ENCODE measurements at places on chromosomes 7 and 10.

DNA sequence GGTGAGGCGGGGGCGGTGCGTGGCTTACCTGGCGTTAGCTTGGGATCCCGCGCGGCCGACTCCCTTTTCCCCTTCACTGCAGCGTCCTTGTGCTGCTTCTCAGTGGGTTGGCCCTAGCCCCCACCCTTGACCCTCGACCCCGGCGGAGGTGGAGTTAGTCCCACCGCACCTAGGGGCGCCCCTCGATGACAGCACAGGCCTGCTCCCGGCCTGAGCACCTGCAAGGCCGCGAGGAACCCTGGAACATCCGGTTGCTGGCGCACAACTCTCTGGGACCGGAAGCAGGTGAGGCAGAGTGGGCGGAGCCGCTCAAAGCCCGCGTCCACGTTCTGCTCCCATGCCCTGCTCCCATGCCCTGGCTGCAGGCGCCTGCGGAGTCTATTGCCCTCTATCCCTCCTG lies 266.9 kb downstream of the USP6NL start:
- no peak for DNase-seq

DNA sequence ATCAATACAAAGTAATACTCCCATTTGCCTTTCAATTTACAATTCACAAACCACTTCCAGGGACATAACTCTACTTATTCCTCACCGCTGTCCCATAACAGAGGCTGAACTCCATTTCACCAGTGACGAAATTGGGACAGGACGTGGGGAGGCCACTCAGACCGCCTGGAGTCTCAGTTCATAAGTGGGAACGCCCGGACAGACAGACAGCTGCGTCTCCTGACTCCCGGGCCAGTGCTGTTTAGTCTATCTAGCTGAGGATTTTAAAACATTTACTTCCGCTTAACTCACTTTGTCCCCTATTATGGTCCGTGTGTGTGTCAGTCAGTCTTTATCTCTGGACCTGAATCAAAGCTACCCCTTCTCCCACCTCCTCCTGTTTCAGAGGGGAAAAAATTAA lies 67.4 kb upstream of the ZNF438 start:
- no peak for DNase-seq

DNA sequence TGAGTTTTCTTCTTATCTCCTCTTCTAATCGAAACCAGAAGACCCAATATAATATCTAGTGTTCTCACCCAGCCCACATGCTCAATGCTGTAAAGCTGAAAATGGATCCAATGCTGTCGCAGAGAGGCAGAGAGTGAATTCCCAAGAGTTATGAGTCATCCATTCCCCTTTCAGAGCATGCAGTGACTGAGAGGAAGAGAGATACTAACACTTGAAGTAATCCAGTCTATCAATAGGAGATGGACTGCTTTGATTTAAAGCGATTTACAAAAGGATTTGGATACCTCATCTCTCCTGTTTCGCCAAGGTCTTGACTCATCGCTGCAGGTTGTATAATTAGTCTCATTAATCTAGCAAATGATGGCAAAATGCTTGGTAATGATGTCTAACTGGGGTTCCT lies 41.5 kb upstream of the PRKCQ start:
- DNase-seq, result no peak

GRCh38 chr7:12064586-12065127 lies 146.4 kb upstream of the TMEM106B start:
- DNase-seq, result no peak

DNA sequence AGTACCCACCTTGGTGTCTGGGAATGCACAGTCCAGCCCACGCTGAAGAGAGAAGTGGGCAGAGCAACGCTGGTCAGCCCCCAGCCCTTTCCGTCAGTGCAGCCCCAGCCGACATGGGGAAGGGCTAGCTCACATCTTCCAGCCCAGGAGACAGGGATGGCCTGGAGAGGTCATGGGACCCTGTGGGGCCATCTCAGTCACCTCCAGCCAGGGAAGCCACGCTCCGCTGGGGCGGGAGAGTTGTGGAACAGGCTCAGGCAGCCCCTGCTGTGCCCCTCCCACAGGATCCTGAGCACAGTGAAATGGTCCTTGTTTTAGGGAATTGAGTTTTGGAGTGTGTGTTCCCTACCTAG lies 85.1 kb downstream of the PAXIP1 start:
- no peak for DNase-seq

DNA sequence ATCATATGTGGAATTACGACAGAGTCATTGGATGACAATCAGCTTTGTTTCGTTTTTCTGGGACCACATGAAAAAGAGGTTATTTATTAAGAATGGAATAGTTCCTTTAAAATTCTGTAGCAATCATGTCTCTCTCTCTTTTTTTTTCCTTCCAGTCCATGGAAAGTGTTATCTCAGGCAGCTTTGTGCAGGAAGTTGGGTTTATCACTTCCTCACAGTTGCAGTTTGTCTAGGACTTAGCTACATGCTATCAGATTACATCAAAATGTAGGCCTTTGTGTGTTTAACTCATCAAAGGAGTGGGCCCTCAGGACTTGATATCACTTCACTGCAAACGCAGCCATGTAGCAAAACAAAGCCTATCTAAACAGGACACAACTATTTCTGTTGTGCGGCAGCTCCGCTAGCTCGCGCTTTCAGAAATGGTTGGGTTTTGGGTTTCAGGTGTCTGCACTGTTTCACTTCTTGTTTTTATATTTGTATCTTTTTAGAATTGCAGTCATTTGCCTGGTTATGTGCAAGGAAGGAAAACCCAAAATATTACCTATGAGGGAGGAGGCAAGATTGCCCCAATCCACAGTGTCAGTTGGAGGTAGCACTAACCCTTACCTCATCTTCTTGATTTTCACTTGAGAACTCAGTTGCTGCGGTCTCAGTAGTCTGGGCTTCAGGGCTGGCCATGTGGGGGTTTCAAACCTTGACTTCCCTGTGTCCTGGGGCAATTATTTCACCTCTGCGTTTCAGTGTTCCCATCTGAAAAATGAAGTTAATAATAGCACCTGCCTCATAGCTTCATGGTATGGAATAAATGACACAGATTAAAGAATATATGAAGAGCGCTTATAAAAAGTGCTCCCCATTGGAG lies 66.7 kb downstream of the HHEX start:
- no peak for DNase-seq

GRCh38 chr10:84352251-84352842 lies 24.0 kb downstream of the CCSER2 start:
- DNase-seq, result no peak

DNA sequence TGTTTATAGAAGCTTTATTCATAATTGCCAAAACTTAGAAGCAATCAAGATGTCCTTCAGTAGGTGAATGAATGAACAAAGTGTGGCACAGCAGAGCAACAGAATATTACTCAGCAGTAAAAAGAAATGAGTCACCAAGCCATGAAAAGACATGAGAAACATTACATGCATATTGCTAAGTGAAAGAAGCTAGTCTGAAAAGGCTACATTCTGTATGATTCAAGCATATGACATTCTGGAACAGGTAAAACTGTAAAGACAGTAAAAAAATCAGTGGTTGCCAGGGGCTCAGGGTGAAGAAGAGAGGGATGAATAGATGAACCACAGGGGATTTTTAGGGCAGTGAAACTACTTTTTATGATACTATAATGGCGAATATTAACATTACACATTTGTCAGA lies 80.9 kb upstream of the APBB1IP start:
- no peak for DNase-seq

DNA sequence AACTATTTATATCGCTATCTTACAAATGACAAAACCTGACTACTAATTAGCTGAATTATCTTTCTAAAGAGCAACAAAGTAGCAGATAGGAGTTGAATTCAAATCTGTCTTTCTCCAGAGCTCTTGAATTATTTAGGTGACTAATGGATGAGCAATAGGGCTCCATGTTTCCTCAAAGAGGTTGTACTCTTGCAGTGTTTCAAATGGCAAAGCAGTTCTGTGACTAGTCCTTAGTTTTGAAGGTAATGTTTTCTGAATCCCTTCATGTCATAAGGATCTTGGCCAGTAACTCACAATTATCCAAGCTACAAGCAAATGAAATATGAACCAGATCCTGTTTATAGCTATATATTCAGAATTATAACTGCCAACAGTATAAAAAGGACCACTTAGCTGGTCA lies 999.7 kb downstream of the NRG3 start:
- DNase-seq, result no peak

DNA sequence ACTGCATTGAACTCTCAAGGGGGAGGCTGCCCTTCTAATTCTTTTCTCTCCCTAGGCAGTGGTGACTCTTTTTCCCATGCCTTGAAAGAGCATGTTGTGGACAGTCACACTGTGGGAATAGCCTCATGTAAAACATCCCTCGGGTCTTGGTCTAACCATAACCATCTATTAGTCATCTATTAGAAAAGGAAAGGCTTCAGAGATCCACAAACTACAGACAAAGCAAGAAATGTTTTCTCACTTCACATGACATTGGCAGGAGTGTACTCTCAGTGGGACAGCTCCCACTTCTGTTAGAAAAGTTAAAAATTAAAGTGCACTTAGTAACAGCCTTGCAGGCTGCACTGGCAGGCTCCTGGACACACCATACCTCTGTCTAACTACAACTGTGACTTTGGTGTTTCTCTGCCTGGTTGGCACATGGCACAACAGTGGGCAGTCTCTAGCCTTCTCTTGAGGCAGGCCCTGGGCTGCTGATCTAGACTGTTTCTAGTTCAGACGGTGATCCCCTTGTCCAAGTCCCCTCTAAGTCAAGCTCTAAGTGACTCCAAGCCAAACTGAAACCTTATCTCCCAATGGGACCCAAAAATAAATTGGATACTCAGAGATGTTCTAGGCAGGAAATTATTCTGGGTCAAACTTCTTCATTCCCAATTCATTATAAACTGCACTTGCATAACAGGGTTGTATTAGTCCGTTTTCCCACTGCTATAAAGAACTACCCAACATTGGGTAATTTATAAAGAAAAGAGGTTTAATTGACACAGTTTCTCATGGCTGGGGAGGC lies 57.9 kb upstream of the ITGB1 start:
- no peak for DNase-seq

DNA sequence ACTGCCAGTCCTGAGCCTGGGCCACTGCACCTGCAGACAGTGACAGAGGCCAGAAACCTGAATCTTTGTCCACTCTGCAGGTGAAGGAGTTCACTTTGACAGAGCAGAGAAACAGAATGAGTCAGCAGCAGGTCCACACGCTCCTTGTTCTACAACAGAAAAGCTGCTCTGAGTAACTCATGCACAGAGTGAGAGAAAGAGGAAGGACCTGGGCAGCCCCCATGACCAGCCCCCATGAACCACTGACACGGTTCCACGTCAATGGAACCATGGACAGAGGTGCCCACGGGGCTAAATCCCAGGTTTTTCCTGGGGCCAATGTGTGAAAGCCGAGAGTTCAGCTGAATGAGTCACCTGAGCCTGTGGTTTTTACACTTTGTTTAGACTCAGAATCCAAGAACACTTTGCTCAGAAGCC lies 40.8 kb upstream of the CTBP2 start:
- no peak for DNase-seq

DNA sequence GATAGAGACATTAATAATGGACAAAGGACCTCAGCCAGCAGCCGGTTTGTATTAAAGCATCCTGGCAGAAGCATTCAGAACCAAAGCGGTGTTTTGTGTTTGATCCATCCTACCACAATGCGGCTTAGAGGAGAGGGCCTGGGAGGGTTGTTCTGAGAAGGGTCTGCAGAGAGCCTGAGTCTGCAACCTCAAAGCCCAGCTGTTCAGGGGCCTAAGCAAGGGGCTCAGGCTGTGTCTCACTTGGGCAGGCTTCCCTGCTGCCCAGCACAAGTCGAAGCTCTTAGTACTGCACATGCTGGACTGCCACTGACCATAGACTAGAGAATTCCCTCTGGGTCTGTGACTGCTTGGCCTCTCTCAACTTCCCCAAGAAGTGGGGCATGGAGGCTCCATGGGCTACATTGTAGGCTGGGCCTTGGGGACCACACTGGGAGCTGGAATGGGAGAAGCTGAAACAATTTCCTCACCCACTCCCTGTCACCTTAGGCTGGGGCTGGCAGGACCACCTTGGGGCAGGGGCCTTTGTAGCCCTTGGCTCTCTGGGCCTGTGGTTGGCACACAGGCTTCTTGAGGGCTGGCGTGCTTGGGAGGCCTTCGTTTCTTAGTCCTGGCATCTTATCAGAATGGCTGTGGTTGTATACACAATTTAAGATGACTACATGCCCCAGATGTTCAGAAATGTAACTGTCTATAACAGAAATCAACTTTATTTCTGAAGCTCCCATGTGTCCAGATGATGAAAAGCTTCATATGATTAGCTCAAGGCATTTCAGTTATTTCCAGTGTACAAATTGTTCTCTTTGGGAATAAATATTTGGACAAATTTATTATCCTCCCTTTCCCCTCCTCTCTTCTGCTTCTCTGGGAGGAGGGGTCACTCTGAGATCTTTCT lies 44.5 kb downstream of the LRRC18 start:
- DNase-seq, result no peak

DNA sequence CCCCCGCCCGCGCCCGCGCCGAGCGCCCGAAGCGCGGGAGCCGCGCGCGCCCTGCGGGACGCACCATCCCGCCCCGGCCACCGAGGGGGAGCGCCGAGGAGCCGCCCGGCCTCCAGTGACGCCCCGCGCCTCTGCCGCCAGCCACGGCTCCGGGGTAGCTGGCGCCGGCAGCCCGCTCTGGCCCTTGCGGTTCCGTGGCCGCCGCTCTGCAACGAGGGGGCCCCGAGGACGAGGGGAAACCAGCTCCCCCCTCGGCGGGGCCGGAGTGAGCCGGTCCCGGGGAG lies at the start of gene PAXIP1:
TSS of gene PAXIP1 (minus strand) at position 33 of the 284 bp plus-strand sequence. CDS start 195 bp downstream, outside the sequence.
- DNase-seq, result no peak

- DNase-seq, result no peak
Measured at GRCh38 chr7:25253714-25254113, 25.4 kb upstream of the NPVF start.

DNA sequence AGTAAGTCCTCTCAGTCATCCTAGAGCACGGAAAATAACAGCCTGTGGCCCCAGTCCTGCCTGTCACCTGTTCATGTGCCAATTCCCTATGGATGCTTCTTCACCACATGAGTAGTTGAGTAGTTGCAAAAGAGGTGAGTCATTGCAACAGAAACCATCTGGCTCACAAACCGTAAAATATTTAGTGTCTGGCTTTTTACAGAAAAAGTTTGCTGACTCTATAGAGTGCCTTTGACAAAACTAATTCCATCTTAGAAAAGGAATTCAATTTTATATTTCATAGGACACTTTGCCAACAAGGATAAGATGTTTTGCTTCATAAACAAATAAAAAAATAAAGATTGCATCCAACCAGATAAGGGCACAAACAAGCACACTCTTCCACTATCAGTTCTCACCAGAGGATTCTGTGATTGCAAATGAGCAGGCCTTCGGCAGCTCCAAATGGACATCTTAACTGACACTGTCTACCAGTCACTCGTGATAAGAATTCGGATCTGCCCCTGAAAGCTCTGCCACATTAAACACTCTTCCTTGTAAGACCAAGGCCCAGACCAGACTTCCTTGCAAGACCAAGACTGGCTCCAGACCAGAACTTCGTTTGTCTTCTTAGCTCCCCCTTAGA lies 242.7 kb upstream of the SEMA3C start:
- no peak for DNase-seq

GRCh38 chr7:144049491-144049890 lies 743 bp downstream of the OR2A5 start:
- peak; percentile 36 for DNase-seq
